Bone marrow (tissue), 2 donors: ENCODE measurements at places on chromosomes 2 and 18.

DNA sequence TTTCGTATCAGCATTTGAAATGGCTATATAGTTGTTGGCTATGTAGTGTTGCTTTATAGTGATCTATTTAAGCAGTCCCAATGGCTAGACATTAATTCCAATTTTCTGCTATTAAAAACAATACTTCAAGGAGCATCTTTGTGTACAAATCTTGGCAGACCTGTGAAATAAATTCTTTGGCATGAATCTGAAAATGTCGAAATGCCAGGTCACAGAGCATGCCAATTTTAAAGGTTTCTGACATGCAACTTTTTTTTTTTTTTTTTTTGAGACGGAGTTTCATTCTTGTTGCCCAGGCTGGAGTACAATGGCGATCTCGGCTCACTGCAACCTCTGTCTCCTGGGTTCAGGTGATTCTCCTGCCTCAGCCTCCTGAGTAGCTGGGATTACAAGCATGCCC lies 26.8 kb upstream of the CABLES1 start:
- DNase-seq: no peak

DNA sequence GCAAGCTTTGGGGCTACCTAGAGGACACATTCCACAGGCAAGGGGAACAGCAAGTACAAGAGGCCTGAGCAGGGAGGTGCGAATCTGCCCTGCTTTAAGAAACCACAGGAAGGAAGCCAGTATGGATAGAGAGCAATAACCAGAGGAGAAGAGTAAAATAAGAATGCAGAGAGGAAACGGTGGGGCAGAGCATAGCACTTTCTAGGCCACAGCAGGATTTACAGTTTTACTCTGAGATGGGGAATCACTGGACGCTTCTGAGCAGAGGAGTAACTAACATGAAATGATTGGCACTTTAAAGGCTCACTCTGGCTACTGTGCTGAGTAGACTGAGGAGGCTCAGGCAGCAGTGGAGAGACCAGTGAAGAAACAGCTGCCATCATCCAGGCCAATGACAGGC lies 23.8 kb downstream of the AAK1 start:
- no peak for DNase-seq

GRCh38 chr2:177914247-177914646 lies 158.3 kb downstream of the PDE11A start:
- no peak for DNase-seq

DNA sequence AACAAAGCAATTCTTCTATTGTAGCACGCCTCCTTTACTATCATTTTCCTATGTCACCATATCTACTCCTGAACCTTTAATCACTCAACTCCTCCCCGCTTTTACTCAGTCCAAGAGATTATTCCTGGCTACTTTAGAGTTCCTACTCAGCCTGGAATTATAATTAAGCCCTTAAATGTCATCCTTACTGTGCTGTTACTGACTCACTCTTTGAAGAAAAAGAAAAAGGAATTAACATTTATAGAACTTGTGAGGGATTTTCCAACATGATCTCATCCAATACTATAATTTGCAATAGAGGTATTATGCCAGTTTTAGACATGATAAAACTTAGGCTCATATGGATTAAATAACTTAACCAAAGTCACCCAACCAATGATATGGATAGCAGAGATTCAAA lies 61.7 kb downstream of the CCDC88A start:
- no peak for DNase-seq

GRCh38 chr2:11123001-11123809 lies 32.1 kb upstream of the SLC66A3 start:
- no peak for DNase-seq

DNA sequence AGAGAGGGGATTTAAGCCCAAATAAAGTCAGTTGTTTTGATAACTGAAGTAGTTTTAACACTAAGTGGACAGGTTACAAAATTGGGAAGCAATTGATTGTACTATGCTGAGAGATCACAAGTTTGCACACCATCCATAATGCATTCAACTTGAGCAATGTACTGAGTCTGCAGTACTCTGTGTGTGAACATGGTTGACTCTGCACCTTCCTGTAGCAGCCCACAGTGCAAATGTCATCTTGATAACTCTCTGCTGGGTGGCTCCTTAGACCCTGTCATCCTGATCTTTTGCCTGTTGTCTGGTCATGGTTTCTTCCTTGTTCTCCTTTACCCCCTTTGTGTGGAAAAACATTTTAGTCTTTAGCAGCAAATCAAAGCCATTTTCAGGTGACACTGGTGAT lies 168.0 kb downstream of the ARHGAP15 start:
- no peak for DNase-seq

DNA sequence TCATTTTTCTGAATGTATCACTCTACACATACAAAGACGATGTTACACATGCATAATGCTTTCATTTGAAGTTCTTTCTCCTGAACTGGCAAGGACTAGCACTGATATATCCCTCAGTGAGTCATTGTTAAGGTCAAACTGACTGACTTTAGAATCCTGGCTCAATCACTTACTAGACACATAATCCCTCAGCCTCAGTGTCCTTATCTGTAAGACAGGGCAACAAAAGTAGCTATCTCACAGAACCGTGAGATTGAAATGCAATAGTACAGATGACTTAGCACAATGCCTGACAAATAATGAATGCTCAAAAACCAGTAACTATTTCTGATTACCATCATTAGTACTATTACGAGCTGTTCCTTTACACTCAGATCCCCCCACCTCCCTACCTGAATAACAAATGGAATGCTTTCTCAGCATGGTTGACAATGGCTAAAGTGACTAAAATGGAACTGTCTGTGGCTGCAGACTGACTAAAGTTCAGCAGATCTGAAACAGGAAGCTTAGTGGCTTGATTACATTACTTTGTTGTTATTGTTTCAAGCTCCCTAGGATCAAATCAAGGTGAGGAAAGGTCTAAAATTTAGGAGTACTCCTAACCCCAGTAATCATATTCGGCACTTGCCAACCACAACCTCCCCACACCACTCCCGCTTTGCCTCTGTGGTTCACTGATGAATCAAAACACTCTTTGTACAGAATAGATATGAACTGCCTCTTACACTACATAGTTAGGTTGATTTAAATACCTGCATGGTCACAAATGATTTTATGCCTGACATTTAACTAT lies 35.8 kb upstream of the CACNB4 start:
- no peak for DNase-seq

DNA sequence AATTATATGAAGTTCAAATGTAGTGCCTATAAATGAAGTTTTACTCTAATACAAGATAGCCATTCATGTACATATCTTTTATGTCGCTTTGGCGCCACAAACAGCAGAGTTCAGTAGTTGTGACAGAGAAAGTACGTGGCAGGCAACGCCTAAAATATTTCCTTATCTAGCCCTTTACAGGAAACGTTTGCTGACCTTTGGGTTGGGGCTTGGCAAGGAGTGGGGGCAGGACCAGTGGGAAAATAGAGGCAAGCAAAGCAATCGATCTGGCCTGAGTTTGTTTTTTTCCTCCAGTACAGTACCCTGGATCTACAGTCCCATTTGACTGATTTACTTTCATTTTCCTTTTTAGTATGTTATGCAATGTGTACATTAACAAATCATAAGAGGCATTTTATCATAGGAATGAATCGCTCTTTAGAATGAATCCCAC lies 13.1 kb downstream of the CCDC68 start:
- no peak for DNase-seq

- DNase-seq: no peak
Observed at GRCh38 chr2:224211791-224212190, 172.7 kb upstream of the SERPINE2 start.

DNA sequence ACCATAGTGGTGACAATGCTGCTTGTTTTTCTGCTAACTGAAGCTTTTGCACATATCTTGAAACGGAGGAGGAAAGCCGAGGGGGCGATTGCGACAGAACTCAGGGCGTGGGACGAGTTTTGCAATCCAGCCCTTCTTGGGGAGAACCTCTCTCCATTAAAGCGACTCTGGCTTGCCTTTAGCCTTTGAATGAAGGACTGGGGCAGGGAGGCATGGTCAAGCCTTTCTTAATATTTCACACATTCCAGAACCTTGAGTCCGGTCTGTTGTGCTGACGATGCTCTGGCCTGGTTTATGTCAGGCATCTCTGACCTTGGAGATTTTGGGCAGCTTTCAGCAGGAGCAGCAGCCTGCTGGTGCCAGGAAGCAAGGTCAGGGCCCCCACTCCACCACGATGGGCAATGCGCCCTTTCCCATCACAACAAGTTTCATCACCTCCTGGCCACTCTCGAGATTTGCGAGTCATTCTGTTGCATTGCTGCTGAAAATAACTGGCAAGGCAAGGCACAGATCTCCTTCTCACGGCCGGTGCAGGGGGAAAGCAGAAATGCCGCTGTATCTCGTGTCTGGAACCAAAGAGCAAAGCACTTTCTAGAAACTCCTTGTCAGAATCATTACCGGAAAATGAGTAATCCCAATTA lies 10.8 kb downstream of the EMILIN2 start:
- DNase-seq: no peak

GRCh38 chr18:59718108-59718463 lies 20.9 kb upstream of the CCBE1 start:
- DNase-seq: no peak

DNA sequence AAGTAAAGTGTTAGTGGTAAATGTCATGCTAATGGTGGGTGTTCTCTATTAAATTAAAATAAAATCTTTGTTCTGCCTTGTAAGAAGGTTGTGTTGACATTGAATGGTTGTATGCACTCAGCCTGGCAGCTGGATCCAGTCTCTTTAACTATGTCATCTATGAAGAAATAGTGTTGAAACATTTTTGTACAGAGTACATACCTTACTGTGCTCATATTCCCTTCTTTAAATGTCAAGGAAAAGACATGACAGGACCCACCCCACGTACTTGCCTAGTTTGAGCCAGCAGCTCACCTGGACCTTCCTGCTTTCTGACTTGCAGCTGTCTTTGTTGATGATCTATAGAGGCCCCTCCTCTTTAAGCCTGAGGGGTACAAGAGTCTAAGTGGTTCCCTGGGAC lies 85.6 kb upstream of the ST3GAL5 start:
- DNase-seq: no peak

GRCh38 chr2:241116606-241117560 lies 14.8 kb upstream of the MTERF4 start:
- no peak for DNase-seq

DNA sequence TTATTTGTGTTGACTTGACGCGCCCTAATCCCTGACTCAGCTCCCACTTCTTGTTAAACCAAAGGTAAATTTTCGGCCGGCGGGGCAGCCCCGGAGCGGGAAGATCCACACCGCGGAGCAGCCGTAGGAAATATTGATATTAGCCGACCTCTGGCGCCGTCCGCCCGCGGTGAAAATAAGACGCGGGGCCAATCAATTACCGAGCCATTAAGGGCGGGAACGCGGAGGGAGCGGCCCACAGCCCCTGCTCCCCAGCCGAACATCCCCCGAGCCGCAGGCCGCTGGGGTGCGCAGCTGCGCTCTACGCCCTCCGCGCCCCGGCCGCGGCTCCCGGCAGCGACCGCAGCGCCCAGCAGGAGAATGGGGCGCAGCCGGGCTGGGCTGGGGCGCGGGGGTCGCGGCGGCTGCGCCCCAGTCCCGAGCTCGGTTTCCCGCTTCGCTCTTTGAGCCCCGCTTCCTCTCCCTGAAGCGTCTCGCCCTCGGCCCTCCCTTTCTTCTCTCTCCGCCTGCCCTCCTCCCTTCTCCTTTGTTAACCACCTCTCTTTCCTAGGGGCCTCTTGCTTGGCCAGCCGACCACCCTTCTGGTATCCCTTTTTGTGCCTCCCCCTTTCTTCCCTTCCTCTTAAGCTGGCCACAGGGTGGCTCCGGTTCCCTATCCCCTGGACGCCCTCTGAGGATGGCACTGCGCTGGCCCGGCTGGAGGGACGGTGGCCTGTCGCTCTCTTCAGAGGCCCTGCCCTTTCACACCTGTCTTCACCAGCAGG lies 40.9 kb downstream of the CELF4 start:
- no peak for DNase-seq

DNA sequence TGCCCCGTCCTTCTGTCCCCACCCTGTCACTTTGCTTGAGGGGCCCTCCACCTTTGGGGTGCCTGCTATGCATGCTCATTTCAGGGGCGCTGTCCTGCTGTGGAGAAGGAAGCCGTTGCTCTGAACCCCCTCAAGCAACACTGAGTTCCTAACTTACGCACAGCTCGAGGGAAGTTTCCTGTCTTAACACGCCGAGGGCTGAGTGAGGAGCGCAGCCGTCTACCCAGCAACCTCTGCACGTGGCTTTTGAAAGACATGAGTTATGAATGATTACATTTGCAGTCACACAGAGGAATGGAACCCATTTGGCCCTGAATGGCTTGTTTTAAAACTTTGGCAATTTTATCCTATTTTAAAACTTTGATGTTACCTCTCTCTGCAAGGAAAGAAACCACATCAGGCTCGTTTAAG lies 14.0 kb downstream of the RAMP1 start:
- DNase-seq: no peak

- no peak for DNase-seq
Observed at GRCh38 chr2:127051116-127052056, 55.6 kb downstream of the BIN1 start.

GRCh38 chr18:63128237-63128974 lies 191.2 kb downstream of the BCL2 start:
- no peak for DNase-seq

DNA sequence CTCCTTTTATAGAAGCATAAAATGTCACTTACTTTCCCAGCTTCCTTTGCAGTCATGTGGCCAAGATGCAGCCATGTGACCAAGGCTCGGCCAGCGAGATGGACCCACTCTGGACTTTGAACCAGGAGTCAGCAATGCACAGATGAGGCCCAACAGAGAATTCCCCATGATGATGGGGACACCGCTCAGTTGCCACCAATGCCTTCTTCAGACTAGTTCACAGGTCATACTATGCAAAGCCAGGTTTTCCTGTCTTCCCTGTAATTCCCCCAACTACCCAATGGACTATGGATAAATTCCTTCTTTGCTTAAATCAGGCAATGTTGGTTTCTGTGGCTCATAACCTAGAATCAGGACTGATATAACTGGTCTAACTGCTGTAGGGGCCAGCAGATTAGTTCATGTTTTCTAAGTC lies 22.5 kb upstream of the REL start:
- no peak for DNase-seq

- DNase-seq: no peak
Observed at GRCh38 chr18:25081001-25081400, 271.0 kb downstream of the ZNF521 start.

DNA sequence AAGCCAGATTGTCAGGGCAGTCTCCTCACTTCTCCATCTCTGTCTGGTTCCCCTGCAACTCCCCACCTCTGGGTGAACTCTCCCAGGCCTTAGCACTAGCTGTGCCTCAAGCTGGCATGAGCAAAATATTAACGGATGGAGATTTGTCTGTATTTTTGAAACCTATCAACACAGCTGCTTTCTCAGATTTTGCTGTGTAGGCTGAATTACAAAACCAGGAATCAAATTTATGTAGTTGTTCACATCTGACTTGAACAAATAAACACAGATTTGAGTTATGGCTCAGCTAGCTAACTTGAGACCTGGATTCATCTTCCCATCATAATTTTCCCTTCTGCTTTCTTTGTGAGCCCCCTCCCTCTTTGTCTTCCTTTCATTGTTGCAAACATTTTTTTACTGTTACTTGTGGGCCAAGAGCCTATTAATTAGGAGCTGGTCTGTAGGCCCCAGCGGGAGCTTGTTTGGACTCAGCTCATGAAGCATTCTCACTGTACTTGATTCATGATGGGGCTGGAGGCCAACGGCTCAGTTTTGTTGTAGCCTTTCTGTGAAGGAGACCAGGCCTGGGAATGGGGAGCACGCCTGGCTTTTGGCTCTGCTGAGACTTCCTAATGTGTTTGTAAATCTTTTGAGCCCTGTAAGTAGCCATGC lies 164.1 kb upstream of the GATA6 start:
- no peak for DNase-seq

GRCh38 chr2:7752291-7752690 lies 835.1 kb downstream of the RNF144A start:
- no peak for DNase-seq
